Astrocyte (in vitro differentiated cells and primary cell): ENCODE measurements at places on chromosomes 6 and 20.
A peak's percentile ranks its signal among the peaks of the same experiment; 100 is the strongest.

DNA sequence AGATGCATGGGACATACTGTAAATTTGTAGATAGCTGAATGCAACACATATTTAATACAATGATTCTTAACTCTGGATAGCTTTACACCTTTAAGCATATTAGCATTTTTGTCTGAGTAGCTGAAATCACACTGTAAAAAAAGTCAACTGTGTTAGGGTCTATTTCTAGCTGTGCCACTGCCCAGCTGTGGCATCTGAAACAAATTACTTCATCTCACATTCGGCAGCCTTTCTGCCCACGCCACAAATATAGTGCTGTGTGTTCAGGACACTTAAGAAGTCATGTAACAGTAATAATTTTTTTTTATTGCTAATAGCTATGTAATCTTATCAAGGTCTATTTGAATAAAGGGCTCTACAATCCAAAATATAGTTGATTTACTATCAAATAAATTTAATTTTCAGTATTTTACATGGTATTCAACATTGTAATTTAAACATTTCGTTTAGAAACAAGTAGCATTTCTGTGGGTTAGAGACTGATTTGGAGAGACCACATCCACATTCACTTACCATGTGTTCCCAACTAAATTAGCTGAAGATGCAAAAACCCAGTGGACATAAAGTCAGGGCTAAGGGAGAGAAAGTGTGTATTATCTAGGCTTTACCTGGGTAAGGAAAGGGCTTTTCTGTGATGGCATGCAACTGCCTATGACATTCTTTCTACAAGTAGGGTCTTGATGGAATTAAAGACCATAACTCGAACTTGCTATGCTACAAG, 276.7 kb downstream of the PLCB1 start:
- DNase-seq, result no peak

DNA sequence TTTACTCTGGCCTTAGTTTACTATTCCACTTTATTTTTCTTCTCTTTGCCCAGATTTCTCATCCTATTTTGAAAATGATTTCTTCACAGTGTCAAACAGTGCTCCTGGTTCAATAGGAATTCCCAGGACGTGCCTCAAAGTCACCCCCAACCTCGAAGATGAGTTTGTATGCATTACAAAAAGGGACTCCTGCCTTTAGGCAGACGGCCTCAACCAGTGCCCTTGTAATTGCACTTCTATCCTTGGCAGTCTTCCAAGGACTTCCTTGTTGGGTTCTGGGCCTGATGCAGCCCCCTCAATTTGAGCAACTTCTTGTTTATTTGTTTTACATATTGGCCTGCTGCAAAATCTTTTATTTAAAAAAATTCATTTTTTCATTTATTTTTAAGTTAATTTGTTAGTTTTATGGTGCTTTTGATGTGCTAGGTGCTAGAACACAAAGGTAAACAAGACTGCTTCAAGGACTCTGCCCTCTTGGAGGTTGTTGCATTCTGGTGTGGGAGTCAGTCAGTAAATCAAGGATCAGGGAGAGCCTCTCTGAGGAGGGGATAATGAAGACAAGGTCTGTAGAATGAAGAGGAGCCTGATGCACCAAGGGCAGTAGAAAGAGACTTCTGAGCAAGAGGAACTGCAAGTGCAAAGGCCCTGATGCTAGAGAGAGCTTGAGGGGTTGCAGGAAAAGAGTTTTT, 181.5 kb upstream of the LAMP5 start:
- no peak for DNase-seq

DNA sequence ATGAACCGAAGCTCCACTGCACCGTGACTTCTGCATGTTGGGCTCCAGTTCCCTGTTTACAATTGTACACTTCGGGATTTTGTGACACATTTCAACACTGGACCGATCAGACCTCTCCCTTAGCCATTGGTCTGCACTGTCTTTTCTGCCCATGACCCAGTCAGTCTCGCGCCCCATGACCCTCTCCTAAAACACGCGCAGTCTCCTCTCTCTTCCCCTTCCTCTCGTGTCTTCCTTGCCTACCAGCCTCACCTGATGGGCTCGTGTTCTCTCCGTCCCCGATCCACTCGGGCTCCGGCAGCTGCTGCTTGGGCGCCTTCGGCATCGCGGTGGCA, 535 bp upstream of the ABCF1 start:
- no peak for DNase-seq

- no peak for DNase-seq
Observed at GRCh38 chr6:43455531-43456428, at the start of gene DLK2. DLK2 (minus strand) TSS chr6:43455548; CDS start chr6:43454825, 723 bp downstream.

- no peak for DNase-seq
Observed at GRCh38 chr20:63939061-63939935, 16.9 kb downstream of the UCKL1 start.

- DNase-seq, result no peak
Observed at GRCh38 chr6:24708612-24709011, 10.3 kb downstream of the C6orf62 start.

DNA sequence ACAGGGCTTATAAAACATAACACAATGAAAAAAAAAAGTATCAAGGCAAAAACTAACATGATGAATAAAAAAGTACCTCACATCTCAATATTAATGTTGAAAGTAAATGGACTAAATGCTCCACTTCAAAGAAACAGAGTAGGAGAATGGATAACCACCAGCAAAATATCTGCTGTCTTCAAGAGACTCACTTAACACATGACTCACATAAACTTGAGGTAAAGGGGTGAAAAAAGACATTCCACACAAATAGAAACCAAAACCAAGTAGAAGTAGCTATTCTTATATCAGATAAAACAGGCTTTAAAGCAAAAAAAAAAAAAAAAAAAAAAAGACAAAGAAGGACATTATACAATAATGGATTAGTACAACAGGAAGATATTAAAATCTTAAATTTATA, 86.9 kb downstream of the TBC1D32 start:
- DNase-seq, result peak; percentile 81

DNA sequence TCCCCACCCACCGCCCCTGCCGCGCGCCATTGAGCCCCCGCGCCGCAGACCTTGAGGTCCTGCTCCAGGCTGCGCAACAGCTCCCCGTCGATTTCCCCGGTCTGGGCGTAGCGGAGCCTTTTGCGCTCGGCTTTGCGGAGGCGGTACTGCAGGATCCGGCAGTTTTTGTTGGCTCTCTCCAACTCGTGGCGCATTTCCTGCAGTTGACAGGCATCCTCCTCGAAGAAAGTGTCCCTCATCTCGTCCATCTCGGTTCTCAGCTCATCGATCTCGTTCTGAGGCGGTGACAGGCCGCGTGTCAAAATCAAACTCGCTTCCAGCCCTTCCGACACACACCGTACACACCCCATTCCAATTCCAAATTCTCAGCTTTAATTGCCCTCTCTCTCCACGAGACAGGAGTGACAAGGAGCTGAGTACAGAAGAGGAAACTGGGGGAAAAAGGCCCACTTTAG, 4.3 kb downstream of the MTCL3 start:
- peak; percentile 67 for DNase-seq

DNA sequence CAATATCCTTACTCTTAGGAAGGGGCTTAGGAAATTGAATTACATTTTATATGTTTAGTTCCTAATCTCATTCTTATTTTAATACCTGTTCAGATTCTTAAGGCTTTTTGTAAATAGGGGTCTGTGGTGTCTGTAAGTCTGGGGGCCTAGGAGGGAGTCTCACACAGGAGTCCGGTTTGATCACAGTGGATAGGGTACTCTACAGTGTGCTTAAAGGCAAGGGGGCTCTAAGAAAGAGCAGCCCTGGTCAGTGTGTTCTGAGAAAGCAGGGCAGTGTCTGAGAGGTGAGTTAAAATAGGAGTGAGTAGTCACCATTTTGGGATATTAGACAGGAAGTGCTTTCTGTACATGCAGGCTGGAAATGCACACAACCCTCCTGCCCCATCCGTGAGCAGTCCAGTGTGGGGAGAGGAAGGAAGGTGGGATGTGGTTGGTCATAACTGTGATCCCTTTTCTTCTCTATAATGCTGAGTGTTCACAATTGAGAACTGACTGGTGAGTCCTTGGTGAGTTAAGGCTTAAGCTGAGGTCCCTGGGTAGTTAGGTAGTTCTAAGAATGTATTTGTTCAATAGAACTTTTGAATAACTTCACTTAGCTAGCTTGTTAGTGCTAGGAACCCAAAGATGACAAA, 50.0 kb downstream of the CDKAL1 start:
- DNase-seq, result no peak

DNA sequence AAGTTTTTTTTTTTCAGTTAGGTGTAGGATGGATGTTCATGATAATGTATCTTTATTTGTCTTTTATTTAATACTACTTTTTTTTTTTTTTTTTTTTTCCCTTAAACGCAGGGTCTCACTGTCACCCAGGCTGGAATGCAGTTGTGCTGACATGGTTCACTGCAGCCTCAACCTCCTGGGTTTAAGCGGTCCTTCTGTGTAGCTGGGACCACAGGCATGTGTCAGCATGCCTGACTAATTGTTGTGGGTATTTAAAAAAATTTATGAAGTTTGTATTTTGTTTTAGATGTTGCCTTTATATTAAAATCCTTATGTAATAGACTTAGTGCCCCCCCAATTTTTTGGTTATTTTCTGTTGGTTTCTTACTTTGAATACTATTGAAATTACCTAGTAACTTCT, 42.6 kb downstream of the NCOA3 start:
- DNase-seq, result peak; percentile 86
